ENCODE measurements at places on chromosomes 4 and X. TPM values are rescaled to one million over a fixed set of nuclear protein-coding genes. Genes with fewer than 3 reads are reported as not detected.

GRCh38 chrX:149648932-149649331, 17.3 kb upstream of the TMEM185A start:
- no peak for DNase-seq

- no peak for DNase-seq
Observed at GRCh38 chr4:163467082-163467770, 6.3 kb downstream of the TKTL2 start.

GRCh38 chr4:150942539-150942938, 72.5 kb downstream of the LRBA start:
- no peak for DNase-seq

- peak; percentile 72 for DNase-seq
Observed at GRCh38 chr4:126850286-126850685, 782.5 kb upstream of the INTU start.

The SERPINA7 gene
- total RNA-seq, result not detected

GRCh38 chr4:54417476-54417875, 188.4 kb downstream of the PDGFRA start:
- DNase-seq, result no peak

The TTC29 gene
- total RNA-seq, result 3.9 TPM

- peak; percentile 9 for DNase-seq
Observed at GRCh38 chr4:107094332-107094731, 58.2 kb upstream of the DKK2 start.

The TDO2 gene
- not detected for total RNA-seq

- no peak for DNase-seq
Observed at GRCh38 chr4:102447413-102447812, 53.7 kb upstream of the NFKB1 start.

GRCh38 chr4:71404049-71404448, 65.2 kb downstream of the SLC4A4 start:
- no peak for DNase-seq

DNA sequence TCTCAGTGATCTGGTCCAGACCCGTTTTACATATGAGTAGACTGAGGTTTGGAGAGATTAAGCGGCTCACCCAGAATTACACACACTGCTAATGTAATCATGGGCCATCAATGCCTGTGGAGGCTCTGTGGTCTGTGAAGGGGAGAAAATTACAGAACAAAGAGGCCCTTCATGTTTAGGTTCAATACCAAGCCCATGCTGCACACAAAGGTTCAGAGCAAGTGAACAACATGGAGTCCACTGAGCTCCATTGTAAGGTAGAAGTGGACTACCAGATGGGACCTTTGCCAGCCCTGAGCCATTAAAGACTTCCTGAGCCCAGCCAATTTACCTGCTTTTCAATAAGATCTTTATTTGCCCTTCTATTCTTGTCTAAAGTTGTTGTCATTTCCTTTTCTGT, 109.8 kb downstream of the LUZP4 start:
- no peak for DNase-seq

- DNase-seq, result no peak
Observed at GRCh38 chr4:70062000-70062399, 11.8 kb downstream of the HTN1 start.

DNA sequence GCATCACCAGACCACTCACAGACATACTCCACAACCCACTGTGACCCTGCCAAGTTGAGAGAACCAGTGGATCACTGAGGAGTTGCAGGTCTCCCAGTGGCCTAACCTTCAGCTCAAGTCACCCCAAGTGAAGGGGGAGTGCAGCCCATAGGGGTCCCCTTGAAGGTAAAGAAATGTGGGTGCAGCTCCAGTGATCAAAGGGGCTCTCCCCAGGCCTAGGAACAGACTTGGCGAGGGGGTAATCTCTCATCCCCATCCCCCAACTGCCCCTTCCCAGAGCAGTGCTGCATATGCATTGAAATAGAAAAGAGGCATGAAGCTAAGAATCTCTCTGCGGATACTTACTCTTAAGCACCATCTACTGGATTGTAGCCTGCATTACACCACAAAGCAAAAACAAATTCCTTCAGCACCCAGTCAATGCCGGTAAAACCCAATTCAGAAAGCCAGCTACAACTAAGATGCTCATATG, 27.0 kb downstream of the MAGEE1 start:
- DNase-seq, result no peak

DNA sequence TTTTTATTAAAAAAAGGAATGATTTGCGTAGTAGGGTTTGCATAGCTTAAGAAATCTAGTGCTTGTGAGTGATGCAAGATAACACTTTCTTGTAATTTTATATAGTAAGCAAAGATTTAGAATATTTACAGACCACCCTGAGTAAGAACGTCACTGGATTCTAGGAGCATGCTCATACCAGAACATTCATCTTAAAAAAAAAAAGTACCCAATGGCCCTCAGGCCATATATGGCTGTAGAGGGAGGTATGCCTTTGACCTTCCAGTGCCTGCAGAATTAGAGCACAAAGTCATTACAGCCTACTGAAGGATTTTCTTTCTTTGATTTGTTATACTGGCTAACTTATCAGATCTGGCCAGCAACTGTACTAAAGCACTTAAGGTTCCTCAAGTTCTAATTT, 236.3 kb upstream of the GYPA start:
- no peak for DNase-seq

The MAGEB4 gene
- total RNA-seq, result not detected

DNA sequence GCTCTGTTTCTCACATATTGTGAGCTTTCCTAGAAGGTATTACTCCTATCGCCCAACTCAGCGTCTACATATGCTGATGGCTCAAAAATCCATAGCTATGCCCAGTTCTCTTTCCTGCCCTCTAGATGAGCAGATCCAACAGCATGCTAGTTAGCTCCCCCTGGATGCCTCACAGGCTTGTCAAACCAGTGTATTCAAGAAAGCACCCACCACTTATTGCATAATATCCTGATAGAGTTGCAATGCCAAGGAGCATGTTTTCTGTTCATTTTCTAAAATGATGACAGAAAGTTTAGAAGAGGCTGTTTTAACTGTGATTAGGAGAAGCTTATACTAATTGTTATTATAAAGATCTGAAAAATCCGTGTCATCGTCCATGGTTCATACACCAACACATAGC, 1.9 kb upstream of the PACRGL start:
- no peak for DNase-seq

- DNase-seq, result no peak
Observed at GRCh38 chrX:140034916-140035315, 69.6 kb upstream of the CXorf66 start.

The EDA gene
- total RNA-seq, result 0.10 TPM

The GPR34 gene
- total RNA-seq, result not detected

DNA sequence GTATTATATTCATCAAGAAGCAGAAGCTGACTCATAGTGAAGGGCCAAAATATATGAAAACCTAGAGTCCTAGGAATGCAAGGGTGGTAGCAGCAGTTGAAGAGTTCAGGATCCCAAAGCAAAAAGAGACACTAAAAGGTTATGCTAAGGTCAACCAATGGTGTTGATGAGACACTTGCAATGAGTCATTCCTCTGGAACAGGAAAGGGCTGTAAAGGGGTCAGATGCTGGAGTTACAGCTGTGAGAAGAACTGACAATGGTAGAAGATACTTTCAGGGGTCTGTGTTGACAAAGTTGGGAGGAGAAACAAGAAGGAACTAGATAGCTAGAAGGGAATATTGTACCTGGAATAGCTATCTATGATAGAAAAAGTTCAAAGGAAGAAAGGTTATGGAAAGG, 47.5 kb downstream of the ZGRF1 start:
- DNase-seq, result no peak

The PAGE5 gene
- not detected for total RNA-seq

The BLTP1 gene
- 41.1 TPM for total RNA-seq

Data from glomerular endothelial cell (primary cell).